Ovary (tissue), 10 donors: ENCODE measurements at places on chromosomes 2 and 18.

- peak; percentile 76 for DNase-seq
Observed at GRCh38 chr18:23689031-23689615, at the start of gene LAMA3. LAMA3 (plus strand) TSS chr18:23689453; CDS start chr18:23689684, 231 bp downstream.

DNA sequence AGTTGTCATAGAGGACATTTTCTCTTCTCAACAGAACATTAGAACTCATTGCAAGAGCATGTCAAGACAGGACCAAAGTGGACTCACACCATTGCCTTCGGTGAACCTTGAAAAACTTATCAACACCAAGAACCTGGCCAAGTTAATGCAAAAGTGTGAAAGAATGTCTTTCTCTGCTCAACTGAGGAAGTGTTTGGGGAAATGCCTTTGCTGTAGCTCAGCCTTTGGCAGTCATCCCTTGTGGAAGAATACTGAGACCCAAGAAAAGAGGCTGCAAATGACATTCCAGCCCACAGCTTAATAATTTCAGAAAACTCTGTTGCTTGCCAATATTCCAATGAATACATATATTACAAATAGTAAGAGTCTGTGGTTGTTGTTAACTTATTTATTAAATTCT is 728.8 kb upstream of the PIK3C3 start:
- no peak for DNase-seq

- DNase-seq = no peak
Observed at GRCh38 chr18:2417861-2418610, 153.3 kb downstream of the METTL4 start.

DNA sequence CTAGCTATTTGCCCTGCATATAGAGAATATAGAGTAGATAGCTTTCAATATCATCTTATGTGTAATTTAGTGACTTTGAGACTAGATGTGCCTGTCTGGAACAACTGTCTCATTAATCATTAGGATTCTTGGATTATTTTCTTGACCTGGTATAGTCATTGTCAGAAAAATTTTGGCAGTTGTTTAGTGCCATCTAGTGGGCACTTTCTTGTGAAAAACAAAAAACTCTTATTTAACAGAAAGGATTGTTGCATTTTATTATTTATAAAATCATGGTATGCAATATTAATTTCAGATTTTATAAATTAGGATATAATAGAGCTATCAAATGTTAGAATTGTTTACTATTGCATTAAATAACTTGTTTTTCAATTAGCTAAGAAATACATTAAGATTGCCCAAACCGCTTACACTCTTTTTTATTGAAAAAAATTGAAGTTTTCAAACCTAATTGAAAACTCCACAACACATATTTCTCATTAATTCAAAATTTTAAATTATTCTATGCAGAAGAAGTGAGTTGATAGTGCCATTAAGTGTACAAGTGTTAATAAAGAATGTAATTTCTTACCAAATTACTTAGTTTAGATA is 80.3 kb downstream of the DYNAP start:
- DNase-seq = no peak

DNA sequence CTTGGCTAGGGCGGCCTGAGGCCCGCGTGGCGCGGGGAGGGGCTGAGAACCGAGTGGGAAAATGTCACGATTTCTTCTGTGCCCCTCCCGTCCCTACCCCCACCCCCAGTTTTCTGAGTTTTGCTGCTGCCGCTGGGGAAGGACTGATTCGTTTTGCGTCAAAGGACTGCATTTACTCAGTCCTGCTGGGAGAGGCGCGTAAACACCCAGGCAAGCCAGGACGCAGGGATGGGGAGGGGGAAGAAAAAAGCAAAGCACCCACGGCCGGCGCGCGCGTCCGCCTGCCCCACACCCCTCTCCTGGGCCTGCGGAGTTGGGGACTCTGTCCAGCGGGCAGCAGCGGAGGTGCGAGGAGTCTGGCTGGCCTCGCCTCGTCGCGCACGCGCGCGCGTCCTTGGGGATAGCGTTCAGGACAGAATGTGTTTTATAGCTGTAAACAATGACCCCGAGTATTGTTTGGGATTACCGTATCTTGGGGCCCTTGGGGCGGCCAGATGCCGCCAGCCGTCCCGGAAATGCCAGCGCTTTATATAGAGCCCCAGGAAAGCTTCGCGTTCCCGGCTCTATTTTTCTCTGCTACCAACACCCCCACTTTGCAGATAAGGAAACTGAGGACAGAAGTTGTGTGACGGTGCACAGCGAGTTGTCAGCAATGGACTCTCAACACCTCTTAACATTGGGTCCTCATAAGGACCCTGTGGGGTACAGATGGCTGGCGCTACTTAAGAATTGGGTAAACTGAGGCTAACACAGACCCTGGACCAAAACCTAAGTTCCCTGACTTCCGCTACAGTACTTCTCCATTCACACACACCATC is 1.7 kb upstream of the FOSL2 start:
- peak; percentile 88 for DNase-seq

DNA sequence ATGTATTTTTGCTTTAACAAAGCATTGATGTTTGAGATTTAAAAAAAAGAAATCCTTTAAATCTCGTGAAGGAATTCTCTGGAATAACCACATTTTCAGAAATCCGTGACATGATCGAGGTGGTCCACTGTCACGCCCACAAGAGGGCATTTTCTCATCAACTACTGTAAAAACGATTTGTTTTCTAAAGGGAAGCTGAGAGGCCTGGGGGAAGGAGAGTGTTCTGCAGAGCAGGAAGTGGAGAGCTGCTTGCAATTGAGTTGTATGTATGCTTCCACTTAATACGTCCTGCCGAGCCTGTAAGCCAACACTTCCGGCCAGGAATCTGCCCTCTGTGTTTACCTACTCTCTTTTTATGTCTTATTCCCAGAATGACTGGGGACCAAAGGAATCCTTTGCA is 19.4 kb downstream of the KLHL29 start:
- DNase-seq = peak; percentile 46

- no peak for DNase-seq
Observed at GRCh38 chr2:17604050-17604449, 63.6 kb downstream of the VSNL1 start.

GRCh38 chr18:38028946-38029345 is 463.3 kb upstream of the CELF4 start:
- no peak for DNase-seq

DNA sequence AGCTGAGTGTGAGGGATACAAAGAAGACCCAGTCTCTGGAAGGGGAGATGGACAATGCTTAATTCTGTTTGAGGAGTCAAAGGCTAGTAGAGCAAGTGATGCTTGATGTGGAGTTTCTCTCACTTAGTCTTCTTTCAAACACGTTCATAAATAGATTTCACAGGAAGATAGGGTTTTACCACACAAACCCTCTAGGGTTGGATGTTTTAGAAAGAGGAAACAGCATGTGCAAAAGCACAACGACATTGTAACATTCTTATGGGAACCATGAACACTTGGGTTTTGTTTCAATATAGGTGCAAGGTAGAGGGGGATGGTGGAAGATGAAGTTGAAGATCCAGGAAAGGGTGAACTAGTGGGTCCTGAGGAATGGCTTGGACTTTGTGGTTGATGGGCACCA is 10.8 kb upstream of the EFEMP1 start:
- DNase-seq = no peak

GRCh38 chr2:191895195-191895594 is 48.3 kb upstream of the CAVIN2 start:
- DNase-seq = no peak

DNA sequence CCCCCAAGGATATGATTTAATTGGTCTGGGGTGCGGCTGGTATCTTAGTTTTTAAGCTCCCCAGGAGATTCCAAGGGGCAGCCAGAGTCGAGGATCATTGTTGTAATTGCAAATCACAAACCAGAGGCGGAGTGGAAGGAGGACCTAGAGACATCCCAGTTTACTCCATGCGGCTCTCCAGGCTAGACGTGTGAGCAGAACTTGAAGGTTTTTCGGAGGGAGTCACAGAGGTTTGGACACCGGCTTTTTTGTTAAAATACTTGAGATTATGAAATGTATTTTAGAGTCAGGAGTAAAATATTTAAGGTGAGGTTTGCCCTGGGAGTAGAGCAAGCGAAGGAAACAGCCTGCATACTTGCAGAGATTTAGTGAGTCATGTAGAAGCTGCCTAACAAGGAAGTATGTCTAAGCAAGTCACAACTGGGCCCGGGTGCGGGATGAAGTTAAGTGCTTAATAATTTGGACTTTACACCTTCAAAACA is 39.5 kb downstream of the TGOLN2 start:
- DNase-seq = no peak

- no peak for DNase-seq
Observed at GRCh38 chr18:58005885-58006523, 38.0 kb upstream of the NEDD4L start.

DNA sequence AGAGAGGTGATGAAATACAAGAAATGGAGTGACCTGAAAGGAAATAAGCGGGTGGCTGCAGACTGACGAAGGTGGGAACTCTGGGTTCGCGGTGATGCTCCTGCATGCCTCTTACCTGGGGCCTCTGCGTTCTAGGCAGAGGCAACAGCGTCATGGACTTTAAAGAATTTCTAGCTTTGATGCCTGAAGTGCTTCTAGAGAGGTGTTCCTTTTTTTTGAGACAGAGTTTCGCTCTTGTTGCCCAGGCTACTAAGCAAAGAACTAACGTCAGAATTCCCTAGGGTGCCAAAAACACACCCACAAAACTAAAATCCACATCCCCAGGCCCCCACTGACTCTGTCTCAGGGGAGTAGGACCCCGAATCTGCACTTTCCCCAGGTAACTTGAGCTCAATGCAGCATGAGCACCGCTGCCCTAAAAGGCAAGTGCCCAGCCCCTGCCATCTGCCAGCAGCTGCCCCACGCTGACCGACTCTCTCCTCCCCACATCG is 110.5 kb upstream of the ID2 start:
- no peak for DNase-seq

DNA sequence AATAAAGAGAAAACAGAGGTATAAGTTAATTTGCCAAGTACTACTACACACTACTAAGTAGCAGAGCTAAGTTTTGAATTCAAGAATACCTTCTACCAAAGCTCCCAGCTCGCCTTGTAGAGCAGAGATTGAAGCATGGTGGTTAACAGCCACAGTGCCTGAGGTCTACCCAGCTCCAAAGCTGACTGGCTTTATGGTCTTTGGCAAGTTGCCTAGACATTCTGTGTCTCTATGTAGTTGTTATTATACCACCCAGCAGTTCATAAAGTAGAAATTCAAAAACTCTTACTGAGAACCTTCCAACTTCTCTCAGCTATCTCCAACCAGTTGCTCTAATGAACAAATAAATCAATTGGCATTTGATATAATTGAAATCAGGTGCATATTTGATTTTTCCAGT is 87.8 kb downstream of the PDE11A start:
- no peak for DNase-seq

DNA sequence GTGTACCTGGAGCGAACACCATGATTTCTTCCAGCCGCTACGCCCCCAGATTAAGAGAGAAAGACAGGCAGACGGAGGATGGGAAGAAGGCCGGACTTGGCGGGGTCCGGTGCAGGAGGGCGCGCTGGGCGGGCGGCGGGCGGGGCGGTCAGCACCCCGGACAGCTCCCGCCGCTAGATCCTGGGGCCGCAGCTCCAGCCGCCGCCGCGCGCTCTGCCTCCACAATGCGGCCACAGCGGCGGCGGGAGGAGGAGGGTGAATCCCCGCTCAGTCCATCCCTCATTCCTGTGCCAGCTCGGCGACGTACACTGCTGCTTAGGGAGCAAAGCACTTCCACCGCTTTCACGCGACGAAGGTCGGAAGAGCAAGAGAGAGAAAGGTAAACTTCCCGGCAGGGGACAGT is at the start of gene AKAIN1:
AKAIN1 (minus strand) TSS at position 226 of the 403 bp plus-strand sequence; CDS start at position 22, 204 bp downstream.
- DNase-seq = no peak

DNA sequence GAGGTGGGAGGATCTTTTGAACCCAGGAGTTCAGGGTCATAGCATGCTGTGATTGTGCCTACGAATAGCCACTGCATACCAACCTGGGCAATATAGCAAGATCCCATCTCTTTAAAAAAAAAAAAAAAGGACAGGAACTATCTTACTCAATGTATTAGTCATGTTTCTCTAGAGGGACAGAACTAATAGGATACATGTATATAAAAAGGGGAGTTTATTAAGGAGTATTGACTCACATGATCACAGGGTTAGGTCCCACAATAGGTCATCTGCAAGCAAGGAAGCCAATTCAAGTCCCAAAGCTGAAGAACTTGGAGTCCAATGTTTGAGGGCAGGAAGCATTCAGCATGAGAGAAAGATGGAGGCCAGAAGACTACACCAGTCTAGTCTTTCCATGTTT is 18.8 kb upstream of the CASP10 start:
- DNase-seq = no peak

GRCh38 chr2:192749611-192750200 is 555.0 kb upstream of the TMEFF2 start:
- no peak for DNase-seq

GRCh38 chr18:21897811-21898210 is 157.2 kb downstream of the MIB1 start:
- DNase-seq = no peak

DNA sequence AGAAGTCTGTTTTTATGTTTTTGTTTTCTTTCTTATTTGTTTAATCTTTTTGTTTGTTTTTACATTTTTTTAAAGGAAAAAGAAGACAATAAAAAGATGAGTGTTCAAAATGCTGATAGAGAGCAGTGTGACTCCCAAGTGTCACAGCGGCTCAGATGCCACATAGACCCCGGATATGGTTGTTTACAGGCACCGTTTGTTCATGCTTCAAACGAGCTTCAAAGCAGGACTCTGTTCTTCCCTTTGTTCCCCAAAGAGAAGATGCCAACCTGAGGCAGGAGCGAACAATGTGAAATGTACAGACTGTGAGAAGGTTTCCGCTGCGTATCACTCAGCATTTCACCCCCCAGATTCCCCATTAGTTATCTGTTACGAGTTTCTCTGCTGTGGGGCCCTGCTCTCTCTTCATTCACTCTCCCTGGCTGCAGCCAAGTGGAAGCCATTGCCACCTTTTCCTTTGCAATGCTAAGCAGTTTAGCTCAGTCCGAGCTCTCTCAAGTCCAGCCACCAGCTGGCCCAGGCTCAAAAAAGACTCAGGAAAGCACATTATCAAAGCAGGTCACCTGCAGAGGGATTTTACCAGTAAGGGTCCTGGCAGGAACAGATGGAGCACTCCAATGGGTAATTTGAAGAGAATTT is 36.4 kb upstream of the PHLPP1 start:
- no peak for DNase-seq

DNA sequence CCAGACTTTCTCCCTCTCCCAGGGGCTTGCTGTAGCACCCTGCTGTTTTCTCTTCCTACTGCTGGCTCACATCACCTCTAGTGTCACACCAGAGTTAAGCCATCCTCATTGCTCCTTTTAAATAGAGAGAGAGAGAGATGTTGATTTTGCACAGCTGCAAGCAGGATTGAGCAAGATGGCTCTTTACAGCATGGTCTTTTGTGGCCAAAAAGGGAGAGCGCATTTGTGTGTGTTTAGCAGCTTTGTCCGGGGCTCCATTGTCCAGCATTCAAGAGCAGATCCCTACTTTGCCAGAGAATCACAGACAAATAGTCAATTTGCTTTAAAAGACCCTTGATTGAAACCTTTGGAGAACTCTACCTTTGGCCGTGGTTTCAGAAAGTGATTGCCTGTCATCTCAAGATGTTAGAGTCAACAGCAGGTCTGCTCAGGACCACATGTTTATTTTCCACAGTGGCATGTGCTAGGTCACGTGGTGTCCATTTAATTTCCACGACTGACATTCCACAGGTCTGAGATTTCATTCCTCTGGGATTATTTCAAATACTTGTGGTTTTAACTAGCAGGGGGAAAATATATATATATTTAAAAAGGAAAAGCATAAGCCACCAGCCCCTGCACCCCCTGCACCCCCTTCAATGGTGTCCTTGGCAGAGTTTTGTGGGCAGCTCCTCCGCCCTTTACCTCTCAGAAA is 359.9 kb upstream of the SLC14A2 start:
- no peak for DNase-seq

GRCh38 chr2:66697366-66697765 is 262.4 kb downstream of the MEIS1 start:
- no peak for DNase-seq

GRCh38 chr2:68185541-68186164 is 28.0 kb downstream of the PNO1 start:
- no peak for DNase-seq

- DNase-seq = no peak
Observed at GRCh38 chr2:132813422-132813821, 143.4 kb upstream of the LYPD1 start.
